Stimulated activated CD4-positive, alpha-beta T cell treated with anti-CD3 and anti-CD28 coated beads, Interleukin-4, amount 100 ng/mL, for 24 hours (primary cell): ENCODE measurements at places on chromosomes 5 and 9.

- DNase-seq = no peak
These were observed 27.6 kb downstream of the LMX1B start for GRCh38 chr9:126641118-126641851.

GRCh38 chr5:150492621-150493020 is 15.3 kb upstream of the NDST1 start:
- no peak for DNase-seq

DNA sequence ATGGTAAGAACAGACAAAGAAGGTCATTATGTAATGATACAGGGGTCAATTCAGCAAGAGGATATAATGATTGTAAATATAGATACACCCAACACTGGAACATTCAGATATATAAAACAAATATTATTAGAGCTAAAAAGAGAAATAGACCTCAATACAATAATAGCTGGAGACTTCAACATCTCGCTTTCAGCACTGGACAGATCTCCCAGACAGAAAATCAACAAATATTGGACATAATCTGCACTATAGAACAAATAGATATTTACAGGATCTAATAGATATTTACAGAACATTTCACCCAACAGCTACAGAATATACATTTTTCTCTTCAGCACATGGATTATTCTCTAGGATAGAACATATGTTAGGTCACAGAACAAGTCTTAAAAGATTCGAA is 190.6 kb upstream of the RFX3 start:
- no peak for DNase-seq

- DNase-seq = no peak
These were observed 53.5 kb upstream of the TGFBR1 start for GRCh38 chr9:99051406-99051805.

DNA sequence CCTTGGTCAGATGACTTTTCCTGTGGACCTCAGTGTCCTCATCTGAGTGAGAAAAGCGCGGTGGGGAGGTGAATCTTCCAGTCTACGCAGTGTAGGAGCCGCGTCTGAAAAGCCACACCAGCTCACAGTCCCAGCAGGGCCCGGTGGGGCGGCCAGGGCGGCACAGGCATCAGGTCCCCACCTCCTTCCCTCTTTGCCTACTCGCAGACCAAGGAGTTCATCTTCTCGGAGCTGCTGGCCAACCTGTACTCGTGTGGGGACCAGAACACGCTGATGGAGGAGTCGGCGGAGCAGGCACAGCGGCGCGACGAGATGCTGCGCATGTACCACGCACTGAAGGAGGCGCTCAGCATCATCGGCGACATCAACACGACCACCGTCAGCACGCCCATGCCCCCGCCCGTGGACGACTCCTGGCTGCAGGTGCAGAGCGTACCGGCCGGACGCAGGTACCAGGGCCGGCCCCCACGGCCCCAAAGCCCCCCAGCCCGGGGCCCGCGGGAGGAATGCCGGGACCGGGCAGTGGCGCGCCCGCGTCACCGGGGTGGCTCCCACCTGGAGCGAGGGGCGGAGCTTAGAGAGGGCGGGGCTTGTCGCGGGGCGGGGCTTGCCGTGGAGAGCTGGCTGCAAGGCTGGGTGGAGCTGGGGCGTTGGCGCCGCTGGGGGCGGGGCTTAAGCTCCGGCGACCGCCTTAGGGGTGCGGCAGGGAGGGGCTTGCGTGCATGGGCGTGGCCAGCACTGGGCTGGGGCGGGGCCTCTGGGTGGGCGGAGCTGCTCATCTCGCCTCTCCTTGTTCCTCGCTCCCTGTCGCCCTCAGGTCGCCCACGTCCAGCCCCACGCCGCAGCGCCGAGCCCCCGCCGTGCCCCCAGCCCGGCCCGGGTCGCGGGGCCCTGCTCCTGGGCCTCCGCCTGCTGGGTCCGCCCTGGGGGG is 25.6 kb downstream of the GOLGA2 start:
- DNase-seq = peak; percentile 98

GRCh38 chr5:79536193-79536906 is 22.4 kb upstream of the HOMER1 start:
- no peak for DNase-seq

DNA sequence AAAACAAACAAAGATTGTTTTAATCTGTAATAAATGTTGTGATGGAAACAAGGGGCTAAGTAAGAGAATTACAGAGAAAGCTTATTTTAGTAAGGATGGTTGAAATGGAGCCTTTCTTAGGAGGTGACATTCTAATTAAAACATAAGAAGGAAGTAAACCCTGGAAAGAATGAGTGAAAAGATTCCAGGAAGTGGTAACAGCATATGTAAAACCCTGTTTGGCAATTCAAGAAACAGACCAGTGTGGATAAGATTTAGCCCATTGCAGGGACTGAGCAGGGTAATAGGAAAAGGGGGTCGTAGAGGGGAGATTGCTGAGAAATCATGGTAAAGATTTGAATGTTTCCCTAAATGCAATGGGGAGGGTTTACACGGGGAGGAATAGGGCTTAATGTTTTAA is 21.6 kb upstream of the PIP5K1B start:
- DNase-seq = no peak

GRCh38 chr5:124527220-124527991 is 219.0 kb downstream of the ZNF608 start:
- DNase-seq = no peak

DNA sequence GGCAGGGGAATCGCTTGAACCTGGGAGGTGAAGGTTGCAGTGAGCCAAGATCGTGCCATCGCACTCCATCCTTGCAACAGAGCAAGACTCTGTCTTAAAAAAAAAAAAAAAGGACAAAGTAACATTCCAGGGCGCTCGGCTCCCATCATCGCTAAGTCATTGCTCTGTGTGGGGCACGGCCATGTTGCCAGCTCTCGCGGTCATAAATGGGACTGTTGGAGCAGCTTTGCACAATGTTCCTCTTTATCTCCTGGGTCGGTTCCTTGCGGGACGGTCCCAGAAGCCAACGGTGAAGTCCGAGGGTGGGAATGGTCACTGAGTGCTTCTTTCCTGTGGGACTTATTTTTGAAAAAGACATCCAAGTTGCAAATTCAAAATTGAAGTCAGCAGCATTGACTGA is 65.5 kb downstream of the HMCN2 start:
- no peak for DNase-seq

GRCh38 chr5:33401482-33402390 is 39.0 kb upstream of the TARS1 start:
- no peak for DNase-seq

DNA sequence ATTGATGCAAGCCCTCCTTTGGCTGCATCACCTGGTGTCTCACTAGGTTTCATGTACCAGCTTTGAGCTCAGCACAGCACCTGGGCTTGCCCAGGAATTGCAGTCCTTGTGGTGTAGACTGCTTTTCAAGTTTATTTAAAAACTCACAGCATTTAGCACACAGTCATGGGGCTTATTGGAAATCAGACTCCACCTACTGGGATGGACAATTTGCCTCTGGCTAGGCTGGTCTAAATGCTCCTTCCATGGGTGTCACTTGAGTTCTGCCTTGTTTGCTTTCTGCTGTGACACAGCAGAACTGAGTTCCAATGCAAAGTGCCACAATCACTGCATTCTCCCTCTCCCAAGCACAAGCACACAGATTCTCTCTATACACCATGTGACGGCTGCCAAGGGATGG is 453.3 kb downstream of the GABRG2 start:
- no peak for DNase-seq

DNA sequence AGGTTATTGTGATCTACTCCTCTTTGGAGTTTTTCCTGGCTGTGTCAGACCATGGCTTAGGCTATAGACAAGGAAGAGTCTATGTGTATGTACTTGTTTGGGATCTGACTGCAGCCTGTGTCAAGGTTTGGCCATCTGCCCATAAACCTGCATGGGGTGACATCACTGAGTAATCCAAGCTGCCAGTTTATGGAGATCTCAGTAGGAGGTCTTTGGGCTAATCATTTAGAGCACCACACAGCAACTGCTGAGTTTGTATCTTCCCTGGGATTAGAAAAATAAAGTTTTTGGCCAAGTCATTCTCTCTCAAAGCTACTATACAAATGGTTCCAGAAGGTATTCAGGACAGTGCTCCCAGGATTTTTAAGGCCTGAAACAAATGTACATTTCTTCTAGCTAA is 65.5 kb upstream of the HSPB3 start:
- DNase-seq = no peak

- no peak for DNase-seq
These were observed 265.5 kb upstream of the PAPPA start for GRCh38 chr9:115888131-115888530.

DNA sequence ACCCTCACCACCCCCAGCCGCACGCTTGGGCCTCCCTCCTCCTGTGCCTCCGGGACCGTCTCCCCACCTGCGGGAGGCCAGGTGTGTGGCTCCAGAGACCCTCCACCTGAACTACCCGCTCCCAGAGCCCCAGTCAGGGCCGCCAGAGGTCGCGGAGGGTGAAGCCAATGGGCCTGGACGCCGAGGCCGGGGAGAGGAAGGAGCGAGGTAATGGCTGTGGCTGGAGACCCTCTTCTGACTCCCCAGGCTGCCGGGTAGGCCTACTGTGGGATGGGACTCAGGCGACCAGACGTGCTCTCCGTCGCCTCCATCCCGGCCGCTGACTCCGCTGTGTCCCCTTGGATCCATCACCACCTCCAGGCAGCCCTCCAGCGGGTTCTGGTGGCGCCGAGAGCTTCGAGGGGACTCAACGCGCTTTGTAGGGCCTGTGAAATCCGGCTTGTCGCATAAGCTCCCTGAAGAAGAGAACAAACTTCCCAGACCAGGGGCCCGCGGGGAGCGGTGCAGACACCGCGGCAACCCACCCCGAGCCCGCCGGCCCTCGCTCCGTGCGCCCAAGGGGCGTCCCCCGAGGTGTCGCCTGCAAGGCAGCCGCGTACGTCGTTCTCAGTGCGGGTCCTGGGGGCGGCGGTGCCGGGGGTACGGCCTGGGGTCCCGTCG is 12.6 kb downstream of the IRX2 start:
- DNase-seq = no peak

GRCh38 chr5:148559461-148559860 is 94.9 kb downstream of the HTR4 start:
- DNase-seq = no peak

DNA sequence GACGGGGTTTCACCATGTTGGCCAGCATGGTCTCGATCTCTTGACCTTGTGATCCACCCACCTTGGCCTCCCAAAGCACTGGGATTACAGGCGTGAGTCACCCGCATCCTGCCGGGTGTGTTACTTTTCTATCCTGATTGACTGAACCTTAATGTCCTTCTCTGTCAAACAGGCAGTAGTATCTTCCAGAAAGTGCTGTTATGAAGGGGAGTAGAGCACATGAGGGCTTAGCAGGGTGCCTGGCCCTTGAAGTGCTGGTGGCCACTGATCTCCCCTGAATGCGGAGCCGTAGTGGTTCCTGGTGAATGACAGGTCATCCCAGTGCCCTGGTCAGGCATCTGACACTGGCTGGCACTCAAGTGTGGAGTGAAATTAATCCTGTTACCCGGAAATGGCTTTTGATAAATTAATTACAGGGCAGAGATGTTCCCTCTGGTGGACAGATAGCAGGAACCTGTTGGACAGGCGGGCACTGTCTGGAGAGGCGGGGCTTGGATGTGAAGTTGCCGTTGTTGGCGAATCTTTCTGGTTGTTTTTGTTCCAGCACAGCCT is 28.4 kb downstream of the PRRC2B start:
- no peak for DNase-seq

GRCh38 chr5:150349681-150350275 is 7.7 kb upstream of the TCOF1 start:
- DNase-seq = no peak

- no peak for DNase-seq
These were observed 132.9 kb upstream of the LMX1B start for GRCh38 chr9:126480813-126481212.
